ENCODE measurements at places on chromosomes 6 and 20.

DNA sequence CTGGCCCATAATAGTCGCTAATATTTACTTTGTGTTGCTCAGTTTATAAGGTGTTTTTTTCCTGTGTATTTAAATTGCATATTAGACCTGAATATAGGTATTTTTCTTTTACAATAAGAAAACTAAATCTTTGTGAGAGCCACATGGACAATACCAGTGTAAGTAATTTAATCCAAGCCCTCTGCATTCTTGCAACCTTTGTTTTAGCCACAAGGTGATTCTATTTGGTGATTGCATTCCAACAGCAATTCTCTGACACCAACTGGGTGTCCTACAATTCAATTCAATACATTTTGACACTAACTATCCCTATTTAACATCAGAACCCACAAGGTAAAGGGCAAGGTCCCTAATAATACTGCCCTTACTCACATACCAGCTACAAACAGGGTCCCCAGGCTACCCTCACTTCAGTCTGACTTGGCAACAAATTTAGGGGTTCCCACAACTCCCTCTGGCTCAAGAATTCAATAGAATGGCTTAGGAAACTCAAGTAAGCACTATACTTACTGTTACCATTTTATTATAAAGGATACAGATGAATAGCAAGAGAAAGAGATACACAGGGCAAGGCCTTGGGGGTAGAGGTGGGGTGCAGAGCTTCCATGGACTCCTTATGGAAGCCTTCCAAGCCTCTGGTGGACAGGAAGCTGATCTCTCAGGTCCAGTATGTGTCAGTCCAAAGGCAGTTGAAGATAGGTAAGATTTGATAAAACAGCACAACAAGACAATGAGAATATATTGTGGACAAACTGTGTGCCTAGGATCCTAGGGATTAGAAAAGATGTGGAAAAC, 169.3 kb downstream of the CD83 start:
- DNase-seq, result no peak

- no peak for DNase-seq
Measured at GRCh38 chr20:21739682-21740081, 34.2 kb downstream of the PAX1 start.

GRCh38 chr6:13515912-13516311, 28.5 kb upstream of the GFOD1 start:
- no peak for DNase-seq

DNA sequence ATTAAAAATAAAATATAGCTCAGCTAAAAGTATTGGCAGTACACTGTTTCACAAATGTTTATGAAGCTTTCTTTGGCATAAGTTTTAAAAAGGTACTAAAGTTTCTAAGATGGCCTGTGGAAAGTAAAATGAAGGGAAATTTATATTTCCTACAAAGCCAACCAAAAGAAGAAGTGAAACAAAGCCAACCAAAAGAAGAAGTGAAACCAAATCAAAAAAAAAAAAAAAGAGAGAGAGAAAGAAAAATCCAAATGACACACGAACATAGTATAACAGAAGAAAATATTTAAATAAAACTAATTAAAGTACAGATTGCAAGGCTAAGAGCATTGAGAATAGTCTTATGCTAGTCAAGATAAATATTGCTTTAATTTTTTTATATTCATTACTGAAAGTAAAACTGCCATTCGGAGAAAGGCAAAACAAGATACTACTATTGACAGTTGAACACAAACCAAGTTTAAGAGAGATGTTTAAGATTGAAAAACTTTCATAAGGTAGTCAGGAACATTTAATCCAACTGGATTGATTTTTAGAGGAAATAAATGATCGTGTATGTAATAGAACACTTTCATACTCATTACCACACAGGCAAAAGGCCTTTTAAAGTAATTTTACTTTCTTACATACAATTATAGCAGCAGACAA, 12.8 kb upstream of the KHDRBS2 start:
- no peak for DNase-seq

- no peak for DNase-seq
Measured at GRCh38 chr6:111118826-111119225, 31.5 kb downstream of the SLC16A10 start.

GRCh38 chr20:43947316-43947710, 32.7 kb downstream of the TOX2 start:
- DNase-seq, result no peak

DNA sequence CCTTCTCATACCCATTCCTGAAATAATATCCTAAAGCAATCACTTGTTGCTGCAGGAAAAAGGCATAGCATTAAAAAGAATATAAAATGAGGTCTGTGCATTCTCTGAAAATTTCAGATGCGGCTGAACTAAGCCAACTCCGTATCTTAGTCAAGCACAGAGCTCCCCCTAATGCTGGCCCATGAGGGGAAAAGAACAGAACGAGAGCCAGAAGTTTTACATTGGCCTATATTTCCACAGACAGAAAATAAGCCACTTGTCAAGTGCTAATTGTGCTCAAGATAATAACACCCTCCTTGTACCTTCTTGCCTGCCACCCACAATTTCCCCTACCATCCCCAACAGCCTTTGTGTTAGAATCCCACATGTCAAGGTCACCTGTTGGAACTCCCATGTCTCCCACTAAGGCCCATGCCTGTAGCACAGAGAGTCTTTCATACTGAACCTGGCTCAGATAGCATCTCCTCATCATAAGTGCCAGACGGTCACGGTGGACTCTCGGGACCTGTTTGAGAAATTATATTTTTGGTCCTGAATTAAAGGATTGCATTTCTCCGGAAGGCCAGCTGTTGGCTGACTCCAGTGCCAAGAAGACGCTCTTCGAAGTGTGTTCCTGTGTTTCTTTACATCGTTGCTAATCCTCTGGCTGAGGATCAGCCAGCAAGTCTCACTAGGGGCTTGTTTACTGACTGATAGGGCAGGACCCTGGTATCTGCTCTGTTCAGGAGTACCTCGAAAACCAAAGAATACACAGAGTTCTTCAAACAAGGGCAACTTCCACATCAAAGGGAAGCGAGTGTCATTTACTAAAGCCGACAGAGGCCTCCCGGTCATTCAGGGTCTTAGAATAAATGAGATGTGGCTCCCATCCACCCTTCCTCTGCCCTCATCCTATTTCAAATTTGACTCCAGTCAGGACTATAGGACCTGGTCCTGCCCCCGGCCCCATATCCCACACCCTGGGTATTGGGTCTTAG, 183.4 kb upstream of the FBXL4 start:
- DNase-seq, result no peak

DNA sequence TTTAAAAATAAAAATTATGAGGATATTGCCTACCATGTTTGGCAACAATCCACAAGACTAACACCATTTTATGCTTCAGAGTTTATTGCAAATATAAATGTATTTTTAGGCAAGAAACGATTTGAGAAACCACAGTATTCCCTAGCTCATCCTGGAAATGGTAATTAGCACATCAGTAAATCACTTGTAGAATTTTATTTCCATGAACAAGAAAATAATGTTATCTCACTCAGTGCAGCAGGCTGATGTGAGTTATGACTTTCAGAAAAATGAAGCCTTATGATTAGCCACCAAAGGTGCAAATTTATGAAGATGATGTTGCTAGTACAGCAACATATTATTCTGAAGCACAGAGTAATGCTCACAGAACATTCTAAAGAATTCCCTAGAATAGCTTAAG, 127.7 kb upstream of the GJE1 start:
- DNase-seq, result no peak
